ENCODE measurements at places on chromosomes 3 and 15.
A peak's percentile ranks its signal among the peaks of the same experiment; 100 is the strongest.

DNA sequence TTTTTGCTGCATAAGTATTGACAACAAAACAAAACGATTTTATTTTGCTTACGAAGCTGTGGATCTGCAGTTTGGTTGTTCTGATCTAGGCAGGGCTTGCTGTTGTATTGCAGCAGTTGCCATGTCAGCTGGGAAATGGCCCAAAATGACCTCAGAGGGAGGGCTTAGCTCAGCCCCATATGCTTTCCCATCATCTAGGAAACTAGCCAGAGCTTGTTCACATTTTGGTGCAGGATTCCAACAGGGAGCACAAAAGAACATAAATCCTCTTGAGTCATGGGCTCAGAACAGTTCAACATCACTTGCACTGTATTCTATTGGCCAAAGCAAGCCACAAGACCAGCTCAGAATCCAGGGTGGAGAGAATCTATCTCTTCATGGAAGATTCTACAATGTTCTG is 42.2 kb upstream of the ROBO2 start:
- no peak for DNase-seq

DNA sequence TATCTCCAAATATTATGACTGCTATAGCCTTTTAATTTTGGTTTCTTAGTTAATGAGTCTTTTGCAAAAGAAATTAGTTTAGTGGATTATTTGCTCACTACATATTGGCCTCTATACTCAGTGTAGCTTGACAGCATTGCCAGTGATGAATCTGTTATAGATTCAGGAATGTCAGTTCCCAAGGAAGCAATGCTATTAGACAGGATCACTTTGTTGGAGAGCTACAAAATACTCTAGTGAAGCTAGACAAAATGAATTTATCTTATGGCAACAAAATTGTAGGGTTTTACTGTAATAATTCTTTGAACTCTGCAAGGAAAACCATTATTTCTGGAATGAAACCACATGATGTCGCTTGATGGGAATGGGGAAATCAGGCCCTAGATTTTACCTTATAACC is 543.3 kb downstream of the SQOR start:
- DNase-seq = no peak

DNA sequence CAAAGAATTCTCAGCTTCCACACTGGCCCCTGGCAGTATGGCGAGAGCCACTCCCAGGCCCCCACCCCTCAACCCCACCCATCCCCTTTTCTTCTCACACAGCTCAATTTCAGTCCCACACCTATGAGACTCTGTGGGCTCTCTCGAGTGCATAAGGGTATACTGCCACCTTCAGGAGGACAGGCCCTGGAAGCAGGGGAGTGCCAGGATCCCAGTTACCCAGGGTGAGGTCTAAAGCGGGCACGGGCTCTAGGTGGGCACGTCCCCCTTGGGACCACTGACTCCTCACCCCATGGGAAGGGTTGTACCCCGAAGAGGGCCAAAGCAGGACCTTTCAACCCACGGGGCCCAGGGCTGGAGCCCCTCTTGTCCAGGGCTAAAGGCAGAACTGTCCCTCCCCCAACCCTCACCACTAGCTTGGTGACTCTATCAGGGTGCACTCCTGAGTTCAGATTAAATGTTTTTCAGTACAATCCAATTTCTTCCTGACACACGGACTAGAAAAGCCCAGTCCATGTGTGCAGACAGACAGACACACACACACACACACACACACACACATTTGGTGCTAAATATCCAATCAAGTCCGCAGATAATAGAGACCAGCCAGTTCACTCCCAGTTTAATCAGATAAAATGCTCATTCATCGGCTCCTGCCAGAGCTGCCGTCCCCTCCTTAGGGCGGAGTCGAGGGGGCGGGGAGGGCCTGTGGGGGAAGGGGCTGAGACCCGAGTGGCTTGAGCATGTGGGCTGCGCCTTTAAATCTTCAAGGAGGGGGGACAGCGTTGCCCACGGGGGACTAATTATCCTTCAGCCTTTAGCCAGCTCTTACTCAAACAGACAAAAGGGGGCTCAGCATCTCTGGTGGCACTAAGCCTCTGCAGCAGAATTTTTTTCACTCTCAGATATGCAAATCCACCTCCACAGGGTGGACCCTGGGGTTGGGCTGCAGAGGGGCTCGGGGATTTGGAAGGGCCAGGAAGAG is 59.3 kb downstream of the CYP11A1 start:
- peak; percentile 79 for DNase-seq

GRCh38 chr3:81242871-81243270 is 518.6 kb downstream of the GBE1 start:
- peak; percentile 64 for DNase-seq

DNA sequence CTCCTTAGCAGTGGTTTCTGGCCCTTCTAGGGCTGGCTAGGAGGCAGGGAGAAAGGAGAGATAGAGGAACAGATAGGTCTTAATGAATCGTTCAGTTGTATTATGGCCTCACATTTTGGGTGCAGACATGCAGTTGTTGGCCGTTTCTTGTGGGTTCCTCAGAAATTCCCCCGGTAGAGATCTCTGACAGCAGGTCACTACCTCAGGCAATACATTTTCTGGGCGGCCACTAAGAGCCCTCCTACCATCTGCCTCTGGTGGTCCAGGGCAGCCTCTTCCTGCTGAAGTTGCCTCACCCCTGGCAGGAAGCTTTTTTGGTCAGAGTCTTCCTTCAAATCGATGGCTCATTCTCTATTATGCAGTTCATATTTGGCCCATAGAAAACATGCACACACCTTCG is 266.1 kb downstream of the SV2B start:
- no peak for DNase-seq
